ENCODE measurements at places on chromosomes 7 and 10. TPM values are rescaled to one million over a fixed set of nuclear protein-coding genes. Genes with fewer than 3 reads are reported as not detected.

DNA sequence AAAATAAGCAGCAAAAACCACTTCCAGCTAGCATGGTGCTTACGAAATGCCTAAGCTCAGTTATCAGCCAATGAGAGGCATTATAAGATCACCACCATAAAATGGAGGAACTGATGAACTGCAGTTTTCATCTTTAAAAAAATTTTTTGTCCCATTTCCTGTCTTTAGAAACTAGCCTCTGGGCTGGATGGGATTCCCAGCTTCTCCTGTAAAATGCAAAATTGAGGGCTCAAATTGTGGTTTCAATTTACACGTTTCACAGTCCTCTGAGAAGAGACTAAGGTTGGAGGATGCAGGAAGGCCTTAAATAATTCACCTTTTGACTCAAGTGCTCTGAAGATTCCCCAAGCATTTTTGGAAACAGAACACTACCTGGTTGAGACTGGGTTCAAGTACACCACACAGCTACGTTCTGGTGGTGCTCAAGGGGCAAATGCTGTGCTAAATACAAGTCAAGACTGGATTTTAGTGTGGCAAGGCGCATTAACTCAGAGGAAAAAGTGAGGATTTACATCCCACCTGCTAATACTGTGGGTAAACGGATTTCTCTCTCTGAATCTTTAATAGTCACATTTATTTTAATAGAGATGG is 951 bp downstream of the ZNF25 start:
- DNase-seq = no peak

DNA sequence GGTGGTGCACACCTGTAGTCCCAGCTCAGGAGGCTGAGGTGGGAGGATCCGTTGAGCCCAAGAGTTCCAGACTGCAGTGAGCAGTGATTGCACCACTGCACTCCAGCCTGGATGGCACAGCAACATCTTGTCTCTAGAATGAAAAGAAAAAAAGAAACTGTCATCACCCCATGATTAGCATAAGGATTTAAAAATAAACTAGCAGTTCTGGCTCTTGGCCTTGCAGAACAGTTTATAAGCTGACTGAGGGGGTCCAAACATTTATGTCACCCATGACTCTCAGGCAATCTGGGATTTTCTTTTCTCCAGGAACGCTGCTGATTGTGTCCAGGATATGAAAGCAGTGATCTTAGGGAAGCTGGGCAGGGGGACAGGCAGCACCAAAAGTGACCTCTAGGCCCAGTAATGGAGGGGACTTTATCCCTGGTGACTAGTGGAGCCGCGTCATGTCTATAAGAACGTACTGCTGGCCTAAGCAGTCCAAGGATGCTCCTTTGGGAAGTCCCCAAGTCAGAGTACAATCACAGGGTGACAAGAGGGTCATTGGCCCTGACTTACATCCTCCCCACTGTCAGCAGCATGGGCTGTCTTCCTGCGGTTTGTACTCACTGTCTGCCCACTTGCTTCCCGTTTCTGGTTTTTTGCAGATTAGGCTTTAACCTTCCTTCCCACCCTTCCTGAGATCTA is 177.4 kb downstream of the ARHGAP12 start:
- DNase-seq = no peak

CPA5 gene
- total RNA-seq = not detected

SPDYE8 gene
- not detected for total RNA-seq

DNA sequence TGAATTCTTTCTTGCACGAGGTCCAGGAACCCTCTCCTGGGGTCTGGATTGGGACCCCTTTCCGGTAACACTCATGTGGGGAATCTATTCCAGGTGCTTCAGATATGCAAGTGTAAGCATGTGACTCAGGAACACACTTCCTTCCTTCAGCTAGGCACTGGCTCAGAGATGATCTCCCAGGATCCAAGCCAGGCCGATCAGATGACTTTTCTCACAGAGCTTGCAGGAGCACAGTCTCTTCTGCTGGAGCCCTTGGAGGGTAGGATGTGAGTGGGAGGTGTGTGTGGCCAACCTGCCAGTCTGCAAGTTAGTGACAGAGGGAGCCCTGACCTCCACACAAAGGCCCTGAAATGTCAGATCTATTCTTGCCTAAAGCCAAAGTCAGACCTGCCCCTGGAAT is 108.3 kb downstream of the CPXM2 start:
- DNase-seq = no peak
